ENCODE measurements at places on chromosomes 3 and 15. TPM values are rescaled to one million over a fixed set of nuclear protein-coding genes. Genes with fewer than 3 reads are reported as not detected.

- DNase-seq = no peak
Measured at GRCh38 chr15:73527598-73527997, 84.6 kb downstream of the REC114 start.

DNA sequence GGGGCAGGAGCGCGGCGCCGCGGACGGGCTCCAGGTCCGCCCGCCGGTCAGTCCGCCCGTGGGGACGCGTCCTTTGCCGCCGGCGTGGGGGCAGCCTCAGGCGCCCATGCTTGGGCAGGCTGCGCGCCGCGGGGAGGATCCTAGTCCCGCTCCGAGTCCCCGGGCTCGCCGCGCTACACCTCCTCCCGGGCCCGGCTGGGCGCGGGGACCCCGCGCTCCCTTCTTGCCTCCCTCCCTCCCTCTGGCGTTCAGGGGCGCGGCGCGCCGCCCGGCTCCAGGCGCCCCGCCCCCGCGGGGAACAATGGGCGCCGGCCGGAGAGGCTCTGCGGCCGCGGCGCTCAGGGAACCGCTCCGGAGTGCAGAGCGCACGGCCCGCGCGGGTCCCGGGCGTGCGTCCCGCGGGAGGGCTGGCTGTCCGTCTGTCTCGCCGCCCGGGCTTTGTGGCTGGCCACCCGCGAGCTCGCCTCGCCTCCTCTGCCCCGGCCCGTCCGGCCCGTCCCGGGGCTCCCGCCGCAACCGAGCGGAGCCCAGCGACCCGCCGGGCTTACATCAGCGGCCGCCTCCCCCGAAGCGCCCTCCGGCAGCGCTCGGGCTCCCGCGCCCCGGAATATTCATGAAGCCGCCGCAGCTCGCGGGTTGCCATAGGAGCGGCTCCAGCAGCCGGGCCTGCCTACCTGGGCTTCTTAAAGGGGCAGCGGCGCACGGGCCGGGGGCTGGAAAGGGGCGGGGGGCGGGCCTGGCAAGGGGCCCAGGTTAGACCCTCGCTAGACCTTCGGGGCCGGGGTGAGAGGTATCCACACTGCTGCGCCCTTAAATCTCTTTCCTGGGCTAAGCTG, at the start of gene HCN4:
Gene HCN4, minus strand, starts transcription at position 658 of the 836 bp plus-strand sequence. CDS start 688 bp downstream, outside the sequence.
- DNase-seq = no peak

Gene IL20RB
- 0.64 TPM for total RNA-seq

GRCh38 chr15:62104401-62104800, 37.6 kb downstream of the C2CD4A start:
- no peak for DNase-seq

DNA sequence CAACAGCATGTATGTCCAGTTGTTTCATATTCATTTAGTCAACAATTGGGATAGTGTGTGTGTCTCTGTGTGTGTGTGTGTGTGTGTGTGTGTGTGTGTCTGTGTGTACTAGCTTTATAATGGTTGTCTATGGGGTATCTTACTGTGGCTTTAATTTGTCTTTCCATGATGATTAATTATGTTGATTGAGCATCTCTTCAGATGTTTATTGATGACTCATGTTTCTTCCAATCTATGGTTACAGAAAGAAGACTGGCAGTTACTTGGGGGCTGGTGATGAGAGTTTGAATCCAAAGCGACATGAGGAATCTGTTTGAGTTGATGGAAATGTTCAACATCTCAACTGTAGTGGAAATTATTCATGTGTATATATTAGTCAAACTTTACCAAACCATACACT, 440.1 kb downstream of the ZNF385D start:
- no peak for DNase-seq

DNA sequence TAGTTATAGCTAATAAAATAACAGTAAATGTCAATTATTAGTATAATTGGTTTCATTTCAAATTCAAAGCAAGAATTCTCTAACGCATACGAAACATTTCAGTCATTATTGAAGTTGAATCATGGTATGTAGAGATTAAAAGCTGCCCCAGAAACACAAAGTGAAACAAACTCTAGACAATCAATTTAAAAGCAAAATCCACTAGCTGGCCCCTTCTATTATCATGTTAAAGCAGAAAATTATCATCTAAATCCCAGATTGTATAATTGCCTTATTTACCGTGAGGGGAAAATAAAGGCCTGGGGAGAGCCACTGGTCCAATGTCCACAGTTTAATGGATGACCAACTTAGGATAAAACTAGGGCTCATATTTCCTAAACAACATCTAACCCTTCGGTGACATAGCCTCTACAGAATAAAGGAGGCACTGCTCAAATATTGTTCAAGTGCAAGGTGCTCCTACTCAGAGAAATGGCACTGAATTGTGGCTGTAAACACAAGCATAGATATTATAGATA, 110.9 kb upstream of the THRB start:
- DNase-seq = no peak

DNA sequence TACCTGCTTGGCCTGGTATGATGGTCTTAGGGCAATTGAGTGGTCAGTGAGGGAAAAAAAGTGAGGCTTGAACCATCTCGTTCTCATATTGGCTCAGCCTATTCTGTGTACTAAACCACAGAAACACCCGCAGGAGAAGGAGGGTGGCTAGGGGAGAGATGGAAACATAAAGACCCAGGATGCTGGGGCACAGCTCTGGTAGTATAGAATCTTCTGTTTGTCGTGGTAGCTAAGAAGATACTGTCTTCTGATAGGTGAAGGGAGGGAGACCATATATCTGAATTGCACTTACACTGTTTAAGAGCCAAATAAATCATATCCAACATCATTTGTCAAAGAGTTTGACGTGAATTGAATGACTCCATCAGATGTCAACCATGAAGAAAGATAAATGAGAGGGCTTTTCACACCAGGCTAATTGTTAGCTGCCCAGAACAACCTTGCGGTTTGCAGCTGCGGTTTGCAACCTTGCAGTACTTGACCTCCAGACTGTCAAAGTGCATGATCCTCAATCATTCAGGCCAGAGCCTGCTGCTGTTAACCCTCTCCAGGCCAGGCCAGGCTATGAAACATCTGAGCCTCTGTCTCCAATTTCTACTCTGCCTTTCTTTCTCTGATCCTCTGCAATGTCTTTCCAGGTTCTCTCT, 40.9 kb upstream of the PIK3R4 start:
- DNase-seq = no peak

DNA sequence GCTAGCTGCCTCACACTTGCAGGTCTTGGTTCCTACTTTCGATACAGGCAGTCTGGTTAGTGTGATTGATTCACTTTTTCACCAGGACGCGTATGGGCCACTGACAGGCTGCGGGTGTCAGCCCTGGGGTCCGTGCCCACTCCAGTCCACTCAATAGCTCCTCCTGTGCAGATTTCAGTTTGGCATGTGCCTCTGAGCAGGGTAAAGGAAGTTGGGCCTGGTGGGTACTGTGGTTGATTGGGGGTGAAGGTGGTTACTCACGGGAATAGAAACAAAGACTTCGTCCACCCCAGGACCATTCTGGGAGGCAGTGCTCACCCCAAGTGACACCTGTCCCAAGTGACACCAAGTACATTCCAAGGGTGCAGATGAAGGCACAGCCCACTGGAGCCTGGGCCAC, 62.3 kb downstream of the EPHB1 start:
- no peak for DNase-seq

DNA sequence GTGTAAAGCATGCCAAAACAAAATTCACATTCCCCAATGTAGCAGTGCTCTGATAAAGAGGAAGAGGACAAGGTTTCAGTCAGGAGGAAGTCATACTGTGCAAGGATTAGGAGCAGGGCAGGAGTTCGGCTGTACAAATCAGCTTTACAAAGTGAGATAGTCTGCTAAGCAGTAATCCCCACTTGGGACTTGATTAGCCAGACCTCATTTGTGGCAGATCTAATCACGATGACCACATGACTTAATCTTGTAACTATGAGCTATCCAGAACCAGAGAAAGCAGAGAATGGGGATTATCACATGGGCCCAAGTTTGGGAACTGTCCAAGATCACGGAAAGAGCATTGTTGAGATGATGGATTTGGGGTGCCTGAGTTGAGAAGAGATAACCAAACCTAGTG, 7.8 kb downstream of the DCBLD2 start:
- DNase-seq = no peak

- no peak for DNase-seq
Measured at GRCh38 chr3:187243933-187244524, 46.7 kb downstream of the RTP1 start.

Gene NANOGP8
- total RNA-seq = not detected

DNA sequence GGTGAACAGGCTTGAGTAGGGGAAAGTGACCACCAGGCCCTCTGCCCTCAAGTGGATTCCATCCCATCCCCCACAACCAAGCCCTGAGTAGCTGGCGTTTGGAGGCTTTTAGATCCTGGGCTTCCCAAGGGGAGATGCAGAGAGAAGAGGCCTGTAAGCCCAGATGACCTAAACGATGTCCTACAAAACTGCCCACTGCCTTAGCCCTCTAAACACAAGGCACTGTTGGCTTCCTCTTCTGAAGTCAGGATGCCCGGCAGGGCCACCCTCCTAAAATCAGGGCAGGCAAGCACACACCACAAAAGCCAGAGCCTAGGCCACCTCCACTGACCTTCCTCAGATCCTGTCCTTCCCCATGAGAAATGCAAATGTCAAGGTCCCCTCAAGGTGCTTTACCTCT, 68.6 kb downstream of the ADCY5 start:
- DNase-seq = no peak

Gene DCLK3
- 0.31 TPM for total RNA-seq

GRCh38 chr3:69763458-69763857, 24.2 kb downstream of the MITF start:
- no peak for DNase-seq

DNA sequence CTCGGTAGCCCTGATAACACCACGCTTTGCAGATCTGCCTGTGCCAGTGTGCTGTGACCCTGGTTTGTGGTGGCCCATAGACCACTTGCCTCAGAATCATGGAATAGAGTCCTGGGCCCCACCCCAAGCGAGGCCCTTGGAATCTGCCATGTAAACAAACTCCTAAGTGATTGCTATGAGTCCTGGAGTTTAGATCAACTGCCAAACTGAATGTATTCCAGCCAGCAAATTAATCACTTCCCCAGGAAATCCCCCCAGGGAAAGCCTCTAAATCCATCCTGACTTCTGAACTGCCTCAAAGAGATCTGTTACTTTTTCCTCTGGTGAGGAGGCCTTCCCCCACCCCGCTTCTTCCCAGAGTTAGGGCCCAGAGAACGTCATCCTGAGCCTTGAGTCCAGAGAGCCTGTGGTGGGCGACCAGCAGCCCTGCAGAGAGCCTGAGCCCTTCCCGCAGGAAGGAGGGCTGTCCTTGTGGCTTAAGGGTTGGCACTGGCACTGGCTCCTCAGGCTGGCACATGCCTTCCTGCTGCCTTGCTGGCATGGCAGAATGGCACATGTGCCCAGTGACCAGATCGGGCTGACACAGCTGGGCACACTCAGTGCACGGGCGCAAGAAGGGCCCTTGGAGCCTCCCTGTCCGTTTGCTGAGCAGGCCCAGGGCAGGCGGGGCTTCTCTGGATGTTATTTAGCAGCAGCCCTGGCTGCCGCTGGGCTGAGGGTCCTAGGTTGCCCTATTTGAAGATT, 50.6 kb upstream of the PLXNA1 start:
- DNase-seq = no peak

GRCh38 chr3:152183473-152183872, 85.3 kb upstream of the MBNL1 start:
- no peak for DNase-seq

DNA sequence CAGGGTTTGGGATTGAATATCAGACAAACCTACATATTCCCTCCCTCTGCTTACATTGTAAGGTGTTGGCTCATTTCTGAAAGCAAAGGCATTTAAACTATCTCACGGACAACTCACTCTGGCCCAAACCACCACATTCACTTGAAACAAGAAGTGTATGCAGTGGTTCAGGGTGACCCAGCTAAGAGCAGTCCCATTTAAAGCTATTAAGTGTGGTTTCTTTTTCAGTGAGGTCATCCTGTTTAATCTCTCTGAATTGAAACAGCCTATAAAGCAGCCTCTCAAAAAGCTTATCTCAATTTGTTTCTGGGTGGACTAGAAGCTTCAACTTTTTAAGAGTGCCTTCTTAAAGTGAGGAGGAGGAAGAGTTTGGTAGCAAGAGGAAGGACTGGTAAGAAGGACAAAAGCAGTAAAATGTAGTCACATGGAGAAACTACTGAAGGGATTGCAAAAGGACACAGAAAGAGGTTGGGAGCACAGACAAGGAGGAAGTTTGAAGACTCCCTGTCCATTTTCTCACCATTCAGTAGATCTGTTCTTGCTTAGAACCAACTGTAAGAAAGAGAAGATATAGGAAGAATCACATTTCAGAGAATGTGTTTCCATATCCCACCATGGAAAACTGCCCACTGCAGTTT, 151.6 kb downstream of the TMCO5A start:
- DNase-seq = no peak

DNA sequence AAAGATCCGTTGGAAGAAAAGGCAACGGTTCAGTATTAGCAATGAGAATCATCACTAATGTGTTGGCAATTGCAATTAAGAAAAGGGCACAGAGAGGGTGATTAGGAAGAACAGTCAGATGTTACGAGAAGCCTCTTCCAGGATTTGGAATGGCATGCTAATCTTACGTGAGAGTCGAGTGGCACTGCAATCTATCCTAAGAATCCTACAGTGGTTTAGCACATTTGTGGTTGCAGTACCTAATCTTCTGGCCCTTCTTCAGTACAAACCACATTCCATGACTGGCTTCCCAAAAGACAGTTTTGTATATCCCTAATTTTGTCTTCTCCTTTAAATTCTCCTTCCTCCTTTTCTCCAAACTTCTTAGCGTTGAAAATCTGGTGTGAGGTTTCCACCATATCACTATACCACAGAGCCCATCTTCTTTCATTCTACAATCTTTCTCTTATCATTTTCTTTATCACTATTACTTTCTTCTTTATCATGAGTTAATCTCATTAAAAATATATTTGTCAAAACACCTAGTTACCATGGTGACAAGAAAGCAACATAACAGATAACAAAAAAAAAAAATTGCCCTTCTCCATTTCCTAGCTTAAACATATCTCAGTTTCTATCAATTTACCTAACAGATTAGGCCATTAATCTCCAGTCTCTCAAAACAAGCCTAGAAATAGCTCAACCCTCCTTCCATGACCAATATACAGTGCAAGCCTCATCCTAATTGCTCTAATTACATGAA, 60.1 kb downstream of the IGSF11 start:
- DNase-seq = no peak

Gene HAUS2
- 17.0 TPM for total RNA-seq

Gene EPHB3
- total RNA-seq = 2.6 TPM

GRCh38 chr15:63605036-63605435, 7.8 kb downstream of the FBXL22 start:
- DNase-seq = no peak

Gene NOX5
- not detected for total RNA-seq

Gene LRRC31
- total RNA-seq = not detected

Gene RAB8B
- total RNA-seq = 27.7 TPM

- no peak for DNase-seq
Measured at GRCh38 chr15:66110864-66111263, 142.7 kb downstream of the MEGF11 start.

- DNase-seq = peak; percentile 95
Measured at GRCh38 chr15:58933281-58934113, at the start of gene SLTM. Gene SLTM, minus strand, starts transcription at chr15:58933679. Its CDS starts 114 bp downstream, at chr15:58933565.

- DNase-seq = no peak
Measured at GRCh38 chr3:112121577-112122547, 11.2 kb downstream of the GCSAM start.

- peak; percentile 52 for DNase-seq
Measured at GRCh38 chr3:60610441-60611112, 640.7 kb downstream of the FHIT start.
